ENCODE measurements at places on chromosomes 6 and 20.
A peak's percentile ranks its signal among the peaks of the same experiment; 100 is the strongest.

DNA sequence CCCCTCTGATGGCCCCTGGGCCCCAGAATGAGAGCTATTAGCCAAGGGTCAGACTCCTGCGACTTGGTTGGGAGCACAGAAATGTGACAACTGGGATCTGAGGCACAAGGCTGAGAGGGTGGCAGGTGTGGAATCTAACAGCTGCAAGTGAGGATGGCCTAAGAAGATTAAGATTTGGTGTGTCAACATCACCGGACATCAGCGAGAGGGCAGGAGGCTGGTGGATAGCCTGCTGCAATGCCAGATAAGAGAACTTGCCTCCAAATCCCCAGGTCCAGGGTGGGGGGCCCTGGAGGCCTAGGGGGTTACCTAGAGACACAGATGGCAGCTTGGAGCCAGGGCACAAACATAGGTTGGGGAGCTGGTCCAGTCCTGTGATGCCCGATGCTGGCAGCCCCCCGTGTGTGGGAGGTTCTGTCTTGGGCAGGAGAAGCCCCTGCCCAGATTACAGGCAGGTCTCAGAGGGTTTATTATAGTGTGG lies 155.8 kb downstream of the GRM4 start:
- no peak for ATAC-seq

DNA sequence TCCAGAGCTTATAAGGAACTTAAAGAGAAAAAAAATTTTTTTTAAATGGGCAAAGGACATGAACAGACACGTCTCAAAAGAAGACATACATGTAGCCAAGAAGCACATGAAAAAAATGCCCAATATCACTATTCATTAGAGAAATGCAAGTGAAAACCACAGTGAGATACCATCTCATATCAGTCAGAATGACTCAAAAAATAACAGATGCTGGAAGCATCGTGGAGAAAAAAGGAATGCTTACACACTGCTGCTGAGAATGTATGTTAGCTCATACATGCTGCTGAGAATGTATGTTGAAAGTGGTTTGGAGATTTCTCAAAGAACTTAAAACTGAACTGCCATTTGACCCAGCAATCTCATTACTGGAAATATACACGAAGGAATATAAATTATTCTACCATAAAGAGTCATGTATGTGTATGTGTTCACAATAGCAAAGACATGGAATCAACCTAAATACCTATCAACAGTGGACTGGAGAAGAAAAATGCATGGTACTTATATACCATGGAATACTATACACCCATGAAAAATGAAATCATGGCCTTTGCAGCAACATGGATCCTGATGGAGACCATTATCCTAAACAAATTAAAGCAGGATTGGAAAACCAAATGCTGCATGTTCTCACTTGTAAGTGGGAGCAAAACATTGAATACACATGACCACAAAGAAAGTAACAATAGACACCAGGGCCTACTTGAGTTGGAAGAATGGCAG lies 5.2 kb downstream of the OR11A1 start:
- ATAC-seq = no peak

DNA sequence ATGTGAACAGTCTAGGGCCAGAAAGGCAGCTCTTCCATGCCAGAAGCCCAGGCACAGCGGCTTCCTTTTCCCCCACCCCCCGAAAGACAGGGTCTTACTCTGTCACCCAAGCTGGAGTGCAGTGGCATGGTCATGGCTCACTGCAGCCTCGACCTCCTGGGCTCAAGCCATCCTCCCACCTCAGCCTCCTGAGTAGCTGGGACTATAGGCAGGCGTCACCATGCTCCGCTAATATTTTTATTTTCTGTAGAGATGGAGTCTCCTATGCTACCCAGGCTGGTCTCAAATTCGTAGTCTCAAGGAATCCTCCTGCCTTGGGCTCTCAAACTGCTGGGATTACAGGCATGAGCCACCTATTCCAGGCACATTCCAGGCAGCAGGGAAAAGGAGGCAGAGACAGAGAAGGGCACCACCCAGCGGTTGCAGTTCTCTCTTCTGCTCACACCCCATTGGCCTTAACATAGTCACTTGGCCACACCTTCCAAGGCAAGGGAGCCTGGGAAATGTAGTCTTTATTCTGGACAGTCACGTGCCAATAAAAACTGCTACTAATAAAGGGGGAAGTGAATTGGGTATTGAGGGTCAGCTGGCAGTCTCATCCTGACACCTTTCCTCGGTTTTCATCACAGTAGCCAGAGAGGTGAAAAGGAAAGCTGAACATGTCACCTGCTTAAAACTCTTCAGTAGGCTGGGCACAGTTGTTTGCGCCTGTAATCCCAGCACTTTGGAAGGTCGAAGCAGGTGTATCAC lies 205.9 kb downstream of the ZMYND8 start:
- peak; percentile 56 for ATAC-seq

DNA sequence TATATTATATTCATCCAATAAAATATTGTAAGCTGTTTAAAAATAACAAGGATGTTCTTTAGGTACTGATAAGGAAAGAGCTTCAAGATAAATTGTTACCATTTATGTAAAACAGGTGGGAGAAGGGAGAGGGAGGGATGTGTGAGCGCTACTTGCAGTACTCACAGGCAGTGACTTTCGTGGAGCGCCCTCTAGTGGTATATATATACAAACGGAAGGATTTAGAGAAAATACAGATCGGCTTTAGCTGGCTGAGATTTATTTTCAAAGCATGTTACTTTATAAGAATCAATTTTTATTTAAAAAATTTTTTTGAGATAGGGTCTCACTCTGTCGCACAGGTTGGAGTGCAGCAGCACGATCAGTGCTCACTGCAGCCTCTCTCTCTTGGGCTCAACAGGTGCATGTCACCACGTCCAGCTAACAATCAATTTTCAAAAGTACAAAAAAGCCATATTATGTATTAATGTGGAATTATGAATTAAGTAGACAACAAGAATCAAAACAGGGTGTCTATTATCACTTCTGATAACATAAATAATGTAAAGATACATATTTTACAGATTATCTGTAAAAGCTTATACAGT lies 3.3 kb upstream of the MOG start:
- ATAC-seq = no peak

- peak; percentile 37 for ATAC-seq
Observed at GRCh38 chr20:17612287-17612991, 42.6 kb downstream of the DSTN start.

GRCh38 chr20:60220706-60221105 lies 262.5 kb downstream of the CDH26 start:
- ATAC-seq = no peak

- no peak for ATAC-seq
Observed at GRCh38 chr20:58714923-58715351, 22.3 kb downstream of the NPEPL1 start.

GRCh38 chr6:102051001-102051400 lies 657.5 kb downstream of the GRIK2 start:
- no peak for ATAC-seq

- no peak for ATAC-seq
Observed at GRCh38 chr6:110635096-110635495, 158.7 kb upstream of the SLC22A16 start.

DNA sequence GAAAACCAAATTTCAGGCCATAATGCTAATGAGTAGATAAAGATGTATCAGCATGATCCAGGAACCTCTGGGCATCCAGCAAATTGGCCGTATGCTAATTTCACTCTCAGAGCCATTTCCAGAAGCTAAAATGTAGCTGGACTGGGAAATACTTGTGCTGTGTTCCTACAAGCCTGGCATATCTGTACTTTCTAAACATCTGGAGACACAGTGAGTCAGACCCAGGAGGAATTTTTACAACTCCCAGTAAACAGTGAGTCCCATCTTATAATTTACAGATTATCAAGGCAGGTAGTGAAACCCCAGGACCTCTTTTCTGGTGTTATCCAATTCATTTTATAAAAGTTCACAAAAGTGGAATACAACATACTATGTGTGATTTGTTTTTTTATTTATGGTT lies 683.0 kb upstream of the ADGRB3 start:
- ATAC-seq = no peak

GRCh38 chr20:48238781-48239180 lies 453.5 kb upstream of the SULF2 start:
- no peak for ATAC-seq

- ATAC-seq = no peak
Observed at GRCh38 chr20:4876731-4877130, 124.6 kb downstream of the SLC23A2 start.

DNA sequence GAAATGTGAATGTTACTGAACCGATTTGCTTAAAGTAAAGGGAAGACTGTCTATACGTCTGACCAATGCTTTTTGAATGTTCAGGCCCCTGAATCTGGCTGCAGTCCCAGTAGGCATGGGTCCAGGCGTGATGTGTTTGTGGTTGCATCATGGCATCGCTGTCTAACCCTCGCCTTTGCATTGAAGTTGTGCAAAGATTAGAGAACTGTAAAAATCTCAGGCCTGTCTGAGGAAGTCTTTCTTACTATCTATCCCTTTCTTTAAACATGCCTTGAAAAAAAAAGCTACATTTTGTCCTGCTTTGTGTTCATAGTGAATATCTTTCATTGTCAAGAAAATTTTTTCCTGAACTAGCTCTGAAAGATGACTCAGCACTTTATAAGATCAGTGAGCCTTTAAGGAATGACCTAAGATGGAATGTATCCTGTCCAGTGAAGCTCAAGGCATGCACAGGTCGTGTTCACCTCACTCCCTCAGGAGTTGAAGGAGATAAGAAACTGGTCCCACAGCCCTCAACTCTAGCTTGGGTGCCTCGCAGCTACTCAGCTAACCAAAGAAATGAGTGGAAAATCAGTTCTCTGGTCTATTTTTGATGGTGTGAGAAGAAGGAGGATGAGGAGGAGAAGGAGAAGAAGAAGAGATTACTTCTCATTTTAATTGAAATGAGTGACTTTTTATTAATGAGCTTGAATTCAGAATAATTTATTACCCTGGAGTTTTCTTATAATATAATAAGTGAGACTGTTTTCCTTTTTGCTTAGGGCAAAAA lies 48.6 kb downstream of the TPD52L1 start:
- ATAC-seq = no peak

DNA sequence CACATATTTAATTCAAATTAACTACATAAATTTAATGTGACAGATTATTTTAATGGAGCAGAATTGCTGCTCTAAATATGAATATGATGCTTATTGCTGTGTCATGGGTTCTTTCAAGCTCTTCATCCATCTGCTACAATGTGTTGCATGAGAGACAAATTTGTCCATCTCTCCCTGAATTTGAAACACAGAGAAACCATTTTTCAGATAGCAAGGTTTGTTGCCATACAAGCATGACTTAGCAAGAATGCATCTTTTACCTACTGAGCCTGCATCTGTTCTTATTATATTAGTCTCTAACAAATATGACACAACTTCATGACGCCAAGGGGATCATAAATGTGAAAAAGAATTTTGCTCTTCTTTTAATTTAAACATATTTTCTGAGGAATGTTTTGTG lies 8.0 kb upstream of the UTRN start:
- ATAC-seq = no peak

GRCh38 chr20:31617432-31618104 lies 12.5 kb downstream of the ID1 start:
- no peak for ATAC-seq

DNA sequence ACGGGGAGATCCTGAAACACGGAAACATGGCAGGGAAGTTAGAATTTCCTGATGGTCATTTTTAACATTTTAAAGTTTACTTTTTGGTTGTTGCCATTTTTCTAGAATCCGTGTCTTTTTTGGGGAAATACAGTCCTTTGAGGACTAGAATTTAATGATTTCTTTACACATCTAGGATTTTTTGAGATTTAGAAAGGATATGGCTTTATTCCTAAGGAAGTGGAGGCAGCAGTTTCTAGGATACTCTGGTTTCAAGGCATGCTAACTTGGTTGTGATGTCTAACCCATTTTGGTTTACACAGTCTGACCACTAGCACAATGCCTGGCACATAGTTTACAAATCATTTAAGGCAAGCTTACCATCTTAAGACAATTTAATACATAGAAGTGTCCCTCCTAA lies 1.1 kb upstream of the ZBTB2 start:
- no peak for ATAC-seq

DNA sequence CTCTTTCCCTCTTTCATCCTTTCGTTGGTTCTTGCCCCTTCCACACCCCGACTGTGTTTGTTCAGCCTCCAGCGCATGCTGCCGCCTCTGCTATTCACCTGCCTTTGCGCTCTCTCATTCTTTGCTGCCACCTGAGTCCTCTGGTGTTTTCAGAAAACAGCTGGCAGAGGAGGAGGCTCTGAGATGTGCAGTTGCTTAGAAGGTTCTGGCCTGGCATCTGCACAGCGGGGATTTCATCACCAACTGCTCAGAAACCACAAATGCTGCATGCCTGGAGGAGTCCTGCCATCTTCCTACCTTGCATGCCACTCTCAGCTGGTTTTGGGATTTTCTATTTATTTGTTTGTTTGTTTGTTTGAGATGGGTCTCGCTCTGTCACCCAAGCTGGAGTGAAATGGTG lies 39.2 kb upstream of the CLDN20 start:
- ATAC-seq = no peak

DNA sequence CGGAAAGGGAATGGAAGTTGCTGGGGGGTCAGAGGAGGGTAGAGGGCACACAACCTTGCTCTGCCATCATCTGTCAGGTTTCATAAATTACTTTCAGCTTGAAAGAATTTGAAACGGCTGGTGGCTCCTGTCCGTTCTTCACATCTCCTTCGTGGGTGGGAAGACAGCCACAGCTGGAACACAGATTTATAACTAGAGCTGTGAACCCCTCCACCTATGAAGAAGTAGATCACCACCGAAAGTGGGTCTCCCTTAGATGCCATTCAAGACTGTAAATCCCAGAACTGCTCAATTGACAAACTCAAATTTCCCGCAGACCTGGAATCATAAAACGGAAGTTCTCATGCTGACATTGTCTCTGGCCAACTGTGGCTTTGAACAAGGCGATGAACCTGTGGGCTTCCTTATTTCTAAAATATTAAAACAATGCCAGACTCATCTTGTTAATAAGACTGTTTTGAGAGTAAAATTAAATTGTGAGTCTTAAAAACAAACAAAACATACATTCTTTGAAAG lies 65.3 kb downstream of the BTBD3 start:
- no peak for ATAC-seq

GRCh38 chr20:17940224-17940971 lies 28.2 kb downstream of the SNX5 start:
- ATAC-seq = no peak

DNA sequence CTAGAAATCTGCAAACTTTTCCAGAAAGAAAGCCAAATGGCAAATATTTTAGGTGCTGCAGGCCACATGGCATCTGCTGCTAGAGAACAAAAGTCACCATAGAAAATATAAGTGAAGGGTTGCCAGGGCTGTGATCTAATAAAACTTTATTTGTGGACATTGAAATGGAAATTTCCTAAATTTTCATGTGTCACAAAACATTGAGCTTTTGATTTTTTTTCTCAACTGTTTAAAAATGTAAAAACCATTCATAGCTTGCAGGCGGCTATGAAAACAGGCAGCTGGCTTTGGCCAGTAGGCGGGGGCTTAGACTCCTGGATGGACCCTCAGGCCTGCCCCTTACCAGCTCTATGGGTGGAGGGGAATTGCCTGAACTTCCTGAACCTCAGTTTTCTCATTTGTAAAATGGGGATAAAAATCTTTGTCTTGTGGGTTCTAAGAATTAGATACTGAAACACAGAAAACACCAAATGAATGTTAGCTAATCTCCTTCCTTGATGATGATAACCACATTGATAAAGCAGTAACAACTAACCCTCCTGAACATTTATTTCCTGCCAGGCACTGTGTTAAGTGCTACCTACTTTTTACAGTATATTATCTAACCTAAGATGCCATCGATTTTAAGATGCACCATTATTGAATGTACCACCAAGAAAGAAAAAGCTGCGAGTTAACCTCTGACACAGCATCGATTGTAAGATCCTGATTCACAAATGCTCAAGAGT lies 85.5 kb downstream of the SLC22A23 start:
- ATAC-seq = no peak

- ATAC-seq = no peak
Observed at GRCh38 chr6:136326038-136326553, 36.5 kb upstream of the BCLAF1 start.

- ATAC-seq = peak; percentile 45
Observed at GRCh38 chr6:130560231-130560630, 194.4 kb downstream of the TMEM200A start.
